ENCODE measurements at places on chromosomes 2 and 18. TPM values are rescaled to one million over a fixed set of nuclear protein-coding genes. Genes with fewer than 3 reads are reported as not detected.

Gene TDRD15
- total RNA-seq, result not detected

Gene SERPINB4
- total RNA-seq, result not detected

Gene PSD4
- 29.8 TPM for total RNA-seq

Gene TMEM150A
- total RNA-seq, result 28.2 TPM

Gene BMP10
- total RNA-seq, result not detected

- DNase-seq, result no peak
These were observed 101.8 kb downstream of the ETAA1 start for GRCh38 chr2:67498931-67499330.

DNA sequence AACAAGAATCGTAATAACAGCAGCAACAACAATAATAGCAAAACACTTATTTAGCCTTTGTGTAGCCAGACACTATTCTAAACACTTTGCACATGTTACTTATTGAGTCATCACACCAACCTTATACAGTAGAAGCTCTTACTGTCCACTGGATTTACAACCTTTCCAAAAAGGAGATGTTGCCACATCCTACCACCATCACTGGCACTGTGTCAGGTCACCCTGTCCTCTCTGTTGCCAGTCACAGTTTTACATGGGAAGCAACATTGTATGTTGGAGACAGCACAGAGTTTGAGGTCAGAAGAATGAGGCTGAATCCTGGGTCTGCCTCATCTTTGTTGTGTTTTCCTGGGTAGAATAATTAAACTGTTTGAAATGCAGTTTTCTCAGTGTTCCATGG, 201.4 kb upstream of the EPAS1 start:
- no peak for DNase-seq

- no peak for DNase-seq
These were observed 15.0 kb downstream of the MLPH start for GRCh38 chr2:237501892-237502513.

GRCh38 chr18:58241877-58242276, 197.9 kb downstream of the NEDD4L start:
- DNase-seq, result no peak

GRCh38 chr2:210633699-210634098, 77.3 kb downstream of the CPS1 start:
- no peak for DNase-seq

- DNase-seq, result no peak
These were observed 12.1 kb downstream of the TGFA start for GRCh38 chr2:70541481-70542020.

All from left lung (tissue), 14 donors.